Dorsolateral prefrontal cortex (tissue), 122 donors: ENCODE measurements at places on chromosomes 11 and 22. TPM values are rescaled to one million over a fixed set of nuclear protein-coding genes. Genes with fewer than 3 reads are reported as not detected.

The C11orf87 gene
- total RNA-seq = 54.1 TPM

The UPK3A gene
- not detected for total RNA-seq

The FOSL1 gene
- 1.5 TPM for total RNA-seq

The RBM4 gene
- total RNA-seq = 102 TPM

The MS4A12 gene
- not detected for total RNA-seq

The OR5A1 gene
- total RNA-seq = not detected

The LRRC4C gene
- total RNA-seq = 56.2 TPM

The OR9Q1 gene
- total RNA-seq = not detected

The SLC25A45 gene
- total RNA-seq = 8.4 TPM

The WBP2NL gene
- 8.5 TPM for total RNA-seq

The UBQLN3 gene
- total RNA-seq = 1.3 TPM

The LARGE2 gene
- not detected for total RNA-seq

The TRPM5 gene
- total RNA-seq = not detected

The TIMP3 gene
- 66.7 TPM for total RNA-seq

The AQP11 gene
- 6.1 TPM for total RNA-seq

DNA sequence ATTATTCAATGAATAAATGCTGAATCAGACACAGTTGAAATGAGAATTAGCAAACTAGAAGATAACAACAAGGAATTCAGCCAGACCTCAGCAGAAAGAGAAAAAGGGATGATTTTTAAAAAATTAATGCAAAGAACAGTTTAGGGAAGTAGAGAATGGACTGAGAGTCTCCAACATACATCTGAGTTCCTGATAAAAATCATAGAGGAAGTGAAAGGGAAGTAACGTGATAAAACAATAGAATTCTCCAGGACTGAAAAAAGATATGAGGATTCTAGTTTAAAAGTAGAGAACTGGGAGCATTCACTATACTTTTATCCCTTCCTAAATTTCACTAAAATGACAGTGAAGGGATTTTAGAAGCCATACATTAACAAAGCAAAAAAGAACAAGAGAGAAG, 592.0 kb downstream of the SOX6 start:
- DNase-seq = no peak

- DNase-seq = no peak
These were observed 10.7 kb upstream of the CD5 start for GRCh38 chr11:61091373-61092279.

DNA sequence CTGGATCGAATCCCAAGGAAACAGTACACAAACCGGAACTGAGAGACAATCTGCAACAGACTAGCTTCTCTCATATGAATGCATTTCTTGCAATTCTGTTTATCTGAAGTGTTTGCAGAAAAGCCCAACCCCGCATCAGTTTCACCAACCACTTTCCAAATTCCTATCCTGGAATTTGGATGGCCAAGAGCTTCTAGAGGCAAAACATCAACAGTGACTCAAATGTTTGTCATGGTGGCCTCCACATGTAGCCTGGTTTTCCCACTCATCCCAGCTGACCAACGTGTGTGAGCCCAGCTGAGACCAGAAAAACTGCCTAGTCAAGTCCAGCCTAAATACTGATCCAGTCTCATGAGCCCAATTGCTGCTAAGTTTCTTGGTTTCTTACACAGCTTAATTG, 8.3 kb upstream of the MIEF1 start:
- DNase-seq = no peak

DNA sequence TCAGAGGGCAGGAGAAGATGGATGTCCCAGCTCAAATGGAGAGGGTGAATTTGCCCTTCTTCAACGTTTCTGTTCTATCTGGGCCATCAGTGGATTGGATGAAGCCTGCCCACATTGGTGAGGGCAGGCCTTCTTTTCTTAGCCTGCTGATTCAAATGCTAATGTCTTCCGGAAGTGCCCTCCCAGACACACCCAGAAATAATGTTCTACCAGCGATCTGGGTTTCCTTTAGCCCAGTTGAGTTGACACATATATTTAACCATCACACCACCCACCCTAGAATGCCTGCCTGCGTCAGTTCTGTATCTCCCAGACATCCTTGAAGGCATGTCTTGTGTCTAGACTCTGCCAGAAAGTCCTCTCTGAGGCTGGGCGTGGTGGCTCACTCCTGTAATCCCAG, 34.7 kb downstream of the CACNG2 start:
- no peak for DNase-seq

GRCh38 chr22:49971232-49972162, 10.9 kb downstream of the PIM3 start:
- DNase-seq = peak; percentile 31

DNA sequence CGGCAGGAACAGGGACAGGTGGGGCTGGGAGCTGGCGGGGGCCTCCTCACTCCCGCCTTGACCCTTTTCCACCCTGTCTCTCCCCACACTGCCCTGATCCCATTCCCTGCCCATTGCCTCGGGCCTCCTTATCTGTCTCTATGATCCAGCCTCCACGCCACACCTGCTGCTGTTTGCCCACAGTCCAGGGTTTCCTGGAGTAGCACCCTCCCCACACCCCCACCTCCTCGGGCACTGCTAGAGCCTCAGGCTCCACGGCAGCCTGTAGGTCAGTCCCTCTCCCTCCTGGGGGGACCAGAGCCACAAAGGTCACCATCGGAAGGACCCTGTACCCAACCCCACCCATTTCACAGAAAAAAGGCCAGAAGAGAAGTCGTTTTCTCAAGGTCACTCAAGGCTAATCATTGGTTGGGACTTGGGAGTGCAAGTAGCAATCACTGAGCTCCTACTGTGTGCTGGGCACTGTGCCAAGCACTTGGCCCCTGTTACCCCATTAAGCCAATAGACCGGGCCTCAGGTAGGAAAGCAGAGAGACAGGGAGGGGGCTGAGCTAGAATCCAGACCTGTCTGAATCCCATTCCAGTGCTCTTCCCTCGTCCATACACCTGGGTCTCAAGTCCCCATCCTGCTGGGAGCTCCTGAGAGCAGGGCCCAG, 71.8 kb downstream of the PDE2A start:
- DNase-seq = no peak

- no peak for DNase-seq
These were observed 1249.5 kb downstream of the FAM181B start for GRCh38 chr11:81484196-81484595.

- no peak for DNase-seq
These were observed 1.5 kb downstream of the VPREB3 start for GRCh38 chr22:23752750-23753149.

GRCh38 chr11:21646351-21646750, 546.5 kb upstream of the ANO5 start:
- no peak for DNase-seq

- no peak for DNase-seq
These were observed 77.1 kb upstream of the DRD2 start for GRCh38 chr11:113552271-113552670.

DNA sequence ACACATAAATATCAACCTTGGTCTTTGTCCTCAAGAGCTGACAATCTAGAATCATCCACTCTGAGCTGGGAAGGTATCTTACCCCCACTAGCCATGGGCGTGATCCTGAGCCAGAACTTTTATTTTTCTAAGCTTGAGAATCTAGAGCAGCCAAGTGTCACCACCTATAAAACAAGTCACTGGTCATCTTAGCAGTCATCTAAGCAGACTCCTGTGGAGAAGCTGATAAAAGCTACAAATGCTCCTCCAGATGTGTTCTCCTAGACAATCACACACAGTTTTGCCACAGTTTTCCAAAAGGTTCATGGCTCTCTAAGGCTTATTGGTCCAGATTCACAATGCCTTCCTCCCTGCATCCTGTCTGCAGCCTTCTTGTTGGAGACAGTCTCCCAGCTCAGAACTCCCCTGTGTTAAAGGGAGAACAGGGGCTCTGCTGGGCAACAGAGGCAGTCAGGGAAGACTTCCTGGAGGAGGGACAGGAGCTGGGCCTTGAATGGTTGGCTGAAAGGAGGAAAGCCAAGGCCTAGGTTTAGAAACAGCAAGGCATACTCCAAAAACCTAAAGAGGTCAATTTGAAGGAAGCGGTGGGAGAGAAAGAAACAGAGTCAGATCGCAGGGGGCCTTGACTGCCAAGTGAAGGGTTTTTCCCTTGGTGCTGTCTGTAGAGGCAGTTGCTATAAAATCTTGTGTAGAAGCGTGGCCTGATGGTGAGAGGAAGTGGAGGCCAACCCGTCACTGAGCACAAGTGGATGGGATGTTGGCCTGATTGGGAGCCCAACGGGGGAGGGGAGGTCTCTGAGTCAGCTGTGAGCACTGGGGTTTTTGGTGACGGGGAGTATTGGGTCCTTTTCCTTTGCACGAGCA, 42.0 kb downstream of the ALX4 start:
- no peak for DNase-seq

GRCh38 chr11:119992171-119993051, 145.5 kb downstream of the TRIM29 start:
- no peak for DNase-seq

DNA sequence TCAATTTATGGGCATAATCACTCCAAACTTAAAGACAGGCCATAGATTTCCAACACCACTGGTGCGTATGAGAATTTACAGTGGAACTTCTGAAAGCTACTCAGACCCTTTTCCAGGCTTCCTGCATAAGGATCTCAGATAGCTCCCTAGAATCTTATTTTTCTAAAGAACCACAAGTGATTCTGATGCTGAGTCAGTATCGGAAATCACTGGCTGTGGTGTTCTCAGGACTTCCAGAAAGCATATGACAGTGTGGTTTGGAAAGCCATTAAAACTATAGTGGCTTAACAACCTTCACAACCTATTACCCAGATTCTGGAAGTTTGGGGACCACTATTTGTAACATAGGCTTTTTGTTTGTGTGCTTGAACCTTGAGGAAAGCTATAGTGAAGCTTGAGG, 756.0 kb downstream of the DLG2 start:
- DNase-seq = no peak

- no peak for DNase-seq
These were observed at the start of gene MS4A15 for GRCh38 chr11:60756307-60757032. MS4A15 (plus strand) TSS chr11:60756867; CDS start chr11:60763734, 6,867 bp downstream.

DNA sequence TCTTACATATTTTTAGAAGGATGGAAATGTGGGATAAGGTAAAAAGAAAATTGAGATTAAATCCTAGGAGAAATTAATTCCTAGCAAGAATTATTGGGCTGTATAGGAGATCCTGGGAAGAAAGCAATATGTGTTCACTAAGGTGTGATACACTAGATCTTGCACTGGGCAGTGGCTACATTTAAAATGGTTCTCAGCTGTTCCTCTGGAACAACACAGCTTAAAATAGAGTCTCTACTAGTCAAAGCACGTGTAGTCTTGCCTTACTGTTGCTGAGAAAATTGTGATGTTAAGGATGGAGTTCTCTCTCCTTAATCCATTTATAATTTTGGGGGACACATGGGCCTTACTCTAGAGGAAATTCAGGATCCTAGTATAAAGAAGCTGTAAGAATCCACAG, 54.9 kb downstream of the EXT2 start:
- DNase-seq = no peak

- DNase-seq = no peak
These were observed 21.7 kb upstream of the NRGN start for GRCh38 chr11:124717786-124718651.

GRCh38 chr11:61115498-61116224, 13.4 kb downstream of the CD5 start:
- DNase-seq = no peak

DNA sequence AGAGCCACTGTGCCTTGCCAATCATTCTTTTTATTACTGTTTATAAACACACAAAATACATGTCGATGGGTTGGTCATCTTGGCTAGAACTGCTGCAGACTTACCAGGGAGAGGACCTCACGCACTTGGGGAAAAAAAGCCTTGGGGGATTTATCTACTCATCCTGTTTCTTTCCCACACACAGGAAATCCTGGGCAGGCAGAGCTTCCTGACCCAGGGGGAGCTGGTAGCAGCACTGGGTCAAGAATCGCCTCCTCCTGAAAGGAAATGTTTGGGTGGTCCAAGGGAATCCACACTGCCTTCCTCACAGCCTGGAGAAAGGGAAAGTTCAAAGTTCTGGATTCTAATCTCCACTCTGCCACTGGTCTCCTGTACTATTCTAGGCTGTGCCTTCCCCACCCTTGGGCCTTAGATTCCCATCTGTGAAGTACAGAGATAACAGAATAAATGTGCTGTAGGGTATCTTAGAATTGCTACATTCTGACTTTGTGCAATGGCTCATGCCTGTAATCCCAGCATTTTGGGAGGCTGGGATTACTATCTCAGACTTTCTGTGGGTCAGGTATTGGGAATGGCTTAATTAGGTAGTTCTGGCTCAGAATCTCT, 31.2 kb upstream of the SMTN start:
- DNase-seq = no peak

- DNase-seq = no peak
These were observed 20.6 kb downstream of the PARVA start for GRCh38 chr11:12397931-12398334.

GRCh38 chr11:123314972-123315371, 115.1 kb upstream of the GRAMD1B start:
- peak; percentile 5 for DNase-seq

DNA sequence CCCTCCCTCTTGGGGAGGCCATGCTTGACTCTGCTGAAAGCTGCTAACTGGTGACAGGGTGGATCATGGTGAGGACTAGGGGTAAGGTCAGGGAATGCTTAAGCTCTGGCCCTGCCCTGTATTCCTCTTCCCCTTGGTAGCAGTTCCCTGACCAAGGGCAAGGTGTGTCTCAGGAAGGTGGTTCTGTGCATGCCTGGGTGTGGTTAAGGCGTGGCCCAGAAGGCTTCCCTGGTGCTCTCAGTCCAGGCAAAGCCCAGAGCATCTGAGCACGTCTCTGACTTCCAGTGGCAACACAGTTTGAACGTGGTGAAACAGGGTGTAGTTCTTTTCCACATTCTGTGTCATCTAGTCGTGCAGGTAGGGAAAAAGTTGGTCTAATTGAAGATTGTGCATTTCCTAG, 53.1 kb upstream of the HORMAD2 start:
- DNase-seq = no peak

- no peak for DNase-seq
These were observed 354 bp downstream of the POLR2L start for GRCh38 chr11:841981-842369.

DNA sequence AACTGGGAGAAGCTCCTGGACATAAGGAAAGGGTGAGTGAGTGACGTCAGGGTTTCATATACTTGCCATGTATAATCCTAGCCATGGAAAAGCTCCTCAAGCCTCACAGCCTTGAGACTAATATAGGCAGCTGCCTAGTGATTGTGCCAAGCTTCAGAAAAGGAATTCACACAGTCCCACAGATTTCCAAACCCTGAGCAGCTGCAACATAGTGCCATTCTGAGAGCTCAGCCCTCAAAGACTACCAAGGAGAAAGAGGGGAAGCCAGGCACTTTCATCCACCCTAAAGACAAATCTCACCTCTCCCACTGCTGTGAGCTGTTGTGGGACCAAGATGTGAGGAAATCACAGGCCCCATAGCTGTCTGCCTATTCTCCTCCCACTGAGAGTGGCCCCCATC, 707.9 kb upstream of the ANO5 start:
- no peak for DNase-seq

GRCh38 chr11:2673250-2673610, 26.6 kb downstream of the KCNQ1OT1 start:
- peak; percentile 4 for DNase-seq

- DNase-seq = no peak
These were observed 68.4 kb downstream of the CACNA1I start for GRCh38 chr22:39638958-39639357.

GRCh38 chr11:128790196-128790595, 76.9 kb downstream of the KCNJ1 start:
- DNase-seq = peak; percentile 82

GRCh38 chr11:6627762-6628241, 8.6 kb upstream of the TPP1 start:
- no peak for DNase-seq
